ENCODE measurements at places on chromosomes 7 and 10.

DNA sequence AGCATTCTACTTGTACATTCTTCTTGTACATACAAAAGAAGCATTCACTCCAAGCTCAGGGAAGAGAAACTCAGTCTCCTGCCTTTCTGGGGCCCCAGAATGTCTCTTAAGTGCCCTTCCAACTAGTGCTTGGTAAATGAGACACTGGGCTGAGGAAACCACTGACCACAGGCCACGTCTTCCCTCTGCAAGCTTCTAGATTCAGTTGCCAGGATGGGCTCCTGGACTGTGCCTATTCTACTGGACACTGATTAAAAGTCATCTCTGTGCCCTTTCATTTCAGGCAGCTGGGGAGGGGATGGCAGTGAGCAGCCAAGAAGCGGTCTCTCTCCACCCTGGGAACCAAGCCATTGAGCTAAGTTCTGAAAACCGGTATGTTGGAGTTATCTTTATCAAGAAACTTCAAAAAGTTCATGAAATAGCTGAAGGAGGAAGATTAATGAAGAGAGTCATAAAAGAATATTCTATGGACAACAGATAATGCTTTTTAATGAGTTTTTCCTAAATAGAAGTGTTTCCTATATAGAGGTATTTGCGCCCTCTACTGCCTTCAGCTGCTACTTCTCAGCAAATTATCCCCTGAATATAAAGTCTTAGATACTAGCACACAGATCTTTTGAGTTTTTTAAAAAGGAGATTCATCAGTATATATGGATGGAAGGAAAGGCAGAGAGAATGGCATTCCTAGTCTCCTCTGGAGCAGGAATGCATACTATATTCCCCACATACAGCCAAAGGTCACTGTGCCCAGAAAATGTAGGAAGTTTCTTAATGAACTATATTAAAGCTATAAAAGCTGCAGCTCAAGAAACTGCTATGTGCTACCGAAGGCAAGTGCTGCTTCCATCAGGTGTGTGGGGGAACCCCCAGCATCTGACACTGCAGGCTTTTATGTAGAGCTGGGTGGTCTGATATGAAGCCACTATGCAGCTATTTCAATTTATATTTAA lies 8.4 kb upstream of the IFIT1B start:
- DNase-seq: peak; percentile 39

DNA sequence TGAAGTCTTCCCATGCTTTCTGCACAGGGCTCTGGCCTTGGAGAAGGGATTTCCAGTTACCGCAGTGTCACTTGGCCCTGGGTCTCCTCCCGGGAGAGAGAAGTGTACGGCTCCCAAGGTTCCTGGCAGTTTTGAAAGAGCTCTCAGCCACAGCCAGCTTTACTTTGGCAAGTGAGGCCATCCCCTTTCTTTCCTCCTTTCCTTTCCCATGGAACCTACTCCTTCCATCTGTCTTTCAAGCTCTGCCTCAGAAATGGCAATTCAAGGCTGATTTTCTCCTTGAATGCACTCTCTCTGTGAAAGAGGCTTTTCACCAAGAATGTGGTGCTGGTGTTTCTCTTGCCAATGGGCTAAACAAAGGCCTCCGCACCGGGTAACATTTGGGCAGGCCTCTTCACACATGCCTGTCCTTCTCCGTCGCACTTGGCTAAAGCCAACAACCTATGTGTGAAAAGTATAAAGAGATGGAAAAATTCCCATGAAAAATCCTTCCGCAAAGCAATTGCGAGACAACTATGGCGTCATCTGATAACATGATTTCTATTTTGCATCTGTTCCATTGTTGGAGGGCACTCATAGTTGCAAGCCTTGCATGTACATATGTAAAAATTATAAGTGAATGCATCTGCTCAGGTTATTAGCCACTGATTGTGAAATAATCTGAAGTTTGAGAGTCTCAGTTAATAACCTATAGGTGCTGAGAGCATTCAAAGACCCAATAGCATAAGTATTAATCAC lies 125.4 kb downstream of the PFKFB3 start:
- no peak for DNase-seq

GRCh38 chr7:132066761-132067171 lies 509.5 kb downstream of the PLXNA4 start:
- no peak for DNase-seq

DNA sequence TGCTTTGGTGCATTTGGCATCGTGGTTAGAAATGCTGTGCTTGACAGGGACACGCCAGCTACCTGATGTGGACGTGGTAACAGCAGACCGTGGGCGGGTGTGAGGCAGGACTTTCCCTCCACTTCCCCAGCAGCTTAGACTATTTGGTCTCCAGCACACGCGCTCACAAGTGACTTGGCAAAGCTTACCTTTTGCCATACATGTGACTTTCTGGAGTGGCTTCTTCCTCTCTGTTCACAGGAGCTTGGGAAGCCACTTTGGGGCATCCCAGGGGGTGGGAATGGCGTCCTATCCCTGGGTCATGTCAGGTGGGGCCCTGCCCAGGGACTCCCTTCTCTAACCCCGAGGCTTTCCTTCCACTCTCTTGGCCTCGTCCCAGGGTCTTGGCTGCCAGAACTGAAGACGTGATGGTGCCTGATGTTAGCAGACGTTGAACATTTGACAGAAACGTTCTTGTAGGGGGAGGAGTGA lies 228.7 kb upstream of the KLF6 start:
- peak; percentile 67 for DNase-seq

GRCh38 chr7:82131215-82131614 lies 312.4 kb downstream of the CACNA2D1 start:
- DNase-seq: no peak

DNA sequence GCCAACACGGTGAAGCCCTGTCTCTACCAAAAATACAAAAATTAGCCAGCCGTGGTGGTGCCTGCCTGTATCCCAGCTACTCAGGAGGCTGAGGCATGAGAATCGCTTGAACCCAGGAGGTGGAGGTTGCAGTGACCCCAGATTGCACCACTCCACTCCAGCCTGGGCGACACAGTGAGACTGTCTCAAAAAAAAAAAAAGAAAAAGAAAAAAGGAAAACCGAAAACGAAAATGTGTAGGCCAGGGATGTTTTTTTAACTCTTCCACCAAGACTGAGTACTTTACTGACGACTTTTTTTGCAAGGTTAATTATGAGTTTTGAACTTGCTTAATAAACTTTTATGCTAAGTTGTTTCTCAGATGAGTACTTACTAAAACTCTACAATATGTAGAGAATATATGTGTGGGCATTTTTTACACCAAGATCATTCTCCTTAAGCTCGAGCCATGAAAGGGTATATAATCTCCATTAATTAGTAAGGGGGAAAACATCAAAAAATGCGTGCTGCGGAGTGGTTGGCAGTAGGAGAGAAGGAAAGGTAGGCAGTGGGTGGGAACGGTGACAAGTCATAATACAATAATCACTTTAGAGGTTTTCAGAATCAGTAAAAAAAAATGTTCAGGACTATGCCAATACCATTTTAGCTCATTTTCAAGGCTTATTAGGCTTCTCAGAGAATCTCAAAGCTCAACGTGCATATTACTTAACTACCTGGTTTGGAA lies 8.6 kb upstream of the ADRB1 start:
- DNase-seq: no peak

DNA sequence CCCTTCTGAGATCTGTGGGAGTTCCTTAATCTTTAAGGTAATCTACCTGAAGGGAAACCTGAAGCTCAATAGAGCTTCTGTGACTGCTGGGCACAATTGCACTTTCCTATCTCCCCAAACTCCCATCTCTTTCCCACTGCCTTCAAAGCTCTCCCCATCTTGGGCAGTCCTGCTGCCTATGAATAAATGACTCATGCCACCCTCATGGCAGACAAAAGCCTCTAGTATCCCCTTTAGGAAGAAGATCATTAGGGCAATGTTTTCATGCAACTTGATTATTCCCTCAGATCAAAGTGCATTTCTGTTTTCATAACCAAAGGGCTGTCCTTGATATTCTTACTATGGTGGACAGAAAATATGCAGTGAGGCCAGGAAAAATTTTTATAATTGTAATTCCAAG lies 704.9 kb upstream of the LRRN3 start:
- DNase-seq: no peak

DNA sequence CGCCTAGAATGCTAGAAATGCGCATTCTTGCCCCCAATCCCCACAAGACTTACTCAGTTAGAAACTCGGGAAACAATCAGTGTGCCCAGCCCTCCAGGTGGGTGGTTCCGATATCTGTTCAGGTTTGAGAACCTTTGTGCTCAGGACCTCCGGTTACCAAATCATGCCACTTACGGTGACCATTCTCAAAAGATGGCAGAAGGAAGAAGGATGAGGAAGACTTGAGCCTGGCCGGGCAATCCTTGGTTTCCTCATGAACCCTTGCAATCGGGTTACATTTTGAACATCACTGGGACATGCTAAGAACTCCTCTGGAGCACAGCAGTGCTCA lies 52.1 kb downstream of the RBM17 start:
- DNase-seq: no peak

DNA sequence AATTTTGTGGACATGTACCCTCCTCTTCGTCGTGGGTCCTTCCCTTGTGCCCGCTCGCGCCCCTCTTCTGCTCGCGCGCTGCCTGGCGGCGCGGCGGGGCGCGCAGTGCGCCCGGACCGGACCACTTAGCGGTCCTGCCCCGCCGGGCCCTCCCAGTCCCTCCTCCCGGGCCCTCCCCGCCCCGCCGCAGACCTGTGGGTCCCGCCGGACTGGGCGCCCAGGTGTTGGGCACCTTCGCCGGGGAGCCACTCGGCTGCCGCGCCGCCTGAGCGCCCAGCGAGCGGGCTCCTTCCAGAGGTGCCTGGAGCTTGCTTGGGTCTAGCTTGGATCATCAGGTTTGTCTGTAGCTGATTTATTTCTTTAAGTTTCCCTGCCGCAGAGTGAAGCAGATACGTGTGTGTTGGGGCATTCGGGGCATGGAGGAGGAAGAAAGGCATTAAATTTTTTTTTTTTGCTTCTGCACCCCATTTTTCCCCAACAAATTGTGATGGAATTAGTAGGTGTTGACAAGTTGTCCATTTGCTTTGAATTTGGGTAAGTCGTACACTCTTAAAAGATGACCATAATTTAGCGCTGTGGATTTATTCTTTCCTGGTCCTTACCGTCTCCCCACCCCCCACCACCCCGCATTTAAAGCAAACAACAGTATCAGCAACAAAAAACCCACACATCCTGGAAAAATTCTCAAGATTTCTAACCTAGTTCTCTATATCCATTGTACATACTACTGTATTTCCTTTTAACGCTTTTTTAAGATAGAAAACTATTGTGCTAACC lies 905 bp downstream of the C1GALT1 start:
- peak; percentile 38 for DNase-seq

GRCh38 chr10:97858001-97858439 lies 8.4 kb downstream of the GOLGA7B start:
- peak; percentile 21 for DNase-seq

GRCh38 chr7:44110719-44111635 lies 6.8 kb downstream of the AEBP1 start:
- DNase-seq: no peak

All from activated naive CD4-positive, alpha-beta T cell treated with anti-CD3 and anti-CD28 coated beads for 36 hours (primary cell).